ENCODE measurements at places on chromosomes 2 and 18. TPM values are rescaled to one million over a fixed set of nuclear protein-coding genes. Genes with fewer than 3 reads are reported as not detected.

Gene ECEL1
- polyA plus RNA-seq: 2.4 TPM

Gene ALPP
- not detected for polyA plus RNA-seq

Gene PLEKHH2
- 25.9 TPM for polyA plus RNA-seq

Gene GALR1
- polyA plus RNA-seq: not detected

Gene SEH1L
- 21.3 TPM for polyA plus RNA-seq
